Stimulated activated CD8-positive, alpha-beta memory T cell treated with anti-CD3 and anti-CD28 coated beads, Interleukin-15, amount 100 ng/mL, for 4 hours (primary cell): ENCODE measurements at places on chromosomes 3 and 15.

DNA sequence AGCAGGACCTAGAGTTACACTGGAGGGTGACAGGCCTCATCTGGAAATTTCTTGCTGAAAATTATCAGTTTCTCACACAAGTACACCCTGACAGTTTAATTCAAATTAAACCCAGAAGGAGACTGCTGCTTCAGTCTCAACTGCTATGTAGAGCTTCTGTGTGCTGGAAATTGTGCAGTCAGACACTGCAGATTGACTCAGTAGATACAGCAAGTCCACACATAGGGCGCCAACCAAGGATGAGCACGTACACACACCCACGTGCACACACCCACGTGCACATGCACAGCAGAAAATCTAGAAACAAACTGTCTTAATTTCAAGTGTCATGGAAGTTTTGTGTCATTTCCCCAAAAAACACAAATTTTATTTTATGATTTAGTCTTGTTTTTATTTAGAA, 192.9 kb downstream of the PDE8A start:
- DNase-seq: no peak

DNA sequence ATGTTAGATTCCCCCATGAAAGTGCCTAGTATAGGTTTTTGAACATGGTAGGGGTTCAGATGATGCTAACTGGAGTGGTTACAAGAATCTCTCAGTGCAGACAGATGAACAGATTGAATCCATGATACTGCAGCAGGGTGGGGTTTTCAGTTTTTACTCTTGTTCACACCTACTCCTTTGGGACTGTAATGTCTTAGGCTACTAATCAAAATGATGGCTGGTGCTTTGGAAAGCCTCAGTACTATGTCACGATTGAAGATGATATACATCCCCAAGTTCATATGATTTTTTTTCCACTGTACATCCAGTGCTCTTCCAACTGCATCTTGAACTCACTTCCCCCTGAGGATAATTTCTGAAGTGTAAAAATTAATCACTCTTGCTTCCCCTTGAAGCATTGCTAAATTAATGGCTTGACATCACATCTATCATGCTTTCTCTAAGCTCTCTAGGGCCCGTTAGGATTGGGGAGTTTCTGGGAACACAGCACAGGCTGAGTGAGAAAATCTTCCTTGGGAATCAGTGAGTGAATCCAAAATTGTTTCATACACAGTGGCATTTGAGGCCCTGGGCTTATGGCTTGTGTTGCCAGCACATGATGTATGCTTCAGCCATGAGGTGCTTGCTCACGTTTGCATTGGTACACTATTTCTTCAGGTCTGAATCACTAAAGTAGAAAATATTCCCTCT, 115.0 kb upstream of the TPRG1 start:
- DNase-seq: no peak

- no peak for DNase-seq
These were observed 232.4 kb downstream of the FHIT start for GRCh38 chr3:61018807-61019206.

- no peak for DNase-seq
These were observed 646.0 kb downstream of the TUSC7 start for GRCh38 chr3:117355566-117355965.

GRCh38 chr3:123936400-123936799, 24.6 kb downstream of the CCDC14 start:
- no peak for DNase-seq

DNA sequence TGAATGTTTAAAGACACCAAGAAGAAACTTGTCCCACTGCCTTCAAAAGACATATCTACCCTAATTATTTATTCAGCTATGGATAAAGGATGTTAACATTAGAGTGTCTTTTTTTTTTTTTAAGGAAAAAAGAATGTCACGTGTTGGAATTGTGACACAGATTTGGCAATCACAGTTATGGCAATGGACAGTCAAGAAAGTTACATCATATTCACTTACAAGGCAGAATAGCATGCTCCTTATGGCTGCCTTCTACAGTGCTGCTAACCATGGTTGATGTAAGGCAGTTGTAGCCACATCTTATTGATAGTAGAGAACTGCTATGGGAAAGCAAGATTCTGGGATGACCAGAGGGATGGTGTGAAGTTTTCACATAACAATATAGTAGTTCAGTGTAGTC, 128.8 kb upstream of the ZBTB20 start:
- DNase-seq: no peak

DNA sequence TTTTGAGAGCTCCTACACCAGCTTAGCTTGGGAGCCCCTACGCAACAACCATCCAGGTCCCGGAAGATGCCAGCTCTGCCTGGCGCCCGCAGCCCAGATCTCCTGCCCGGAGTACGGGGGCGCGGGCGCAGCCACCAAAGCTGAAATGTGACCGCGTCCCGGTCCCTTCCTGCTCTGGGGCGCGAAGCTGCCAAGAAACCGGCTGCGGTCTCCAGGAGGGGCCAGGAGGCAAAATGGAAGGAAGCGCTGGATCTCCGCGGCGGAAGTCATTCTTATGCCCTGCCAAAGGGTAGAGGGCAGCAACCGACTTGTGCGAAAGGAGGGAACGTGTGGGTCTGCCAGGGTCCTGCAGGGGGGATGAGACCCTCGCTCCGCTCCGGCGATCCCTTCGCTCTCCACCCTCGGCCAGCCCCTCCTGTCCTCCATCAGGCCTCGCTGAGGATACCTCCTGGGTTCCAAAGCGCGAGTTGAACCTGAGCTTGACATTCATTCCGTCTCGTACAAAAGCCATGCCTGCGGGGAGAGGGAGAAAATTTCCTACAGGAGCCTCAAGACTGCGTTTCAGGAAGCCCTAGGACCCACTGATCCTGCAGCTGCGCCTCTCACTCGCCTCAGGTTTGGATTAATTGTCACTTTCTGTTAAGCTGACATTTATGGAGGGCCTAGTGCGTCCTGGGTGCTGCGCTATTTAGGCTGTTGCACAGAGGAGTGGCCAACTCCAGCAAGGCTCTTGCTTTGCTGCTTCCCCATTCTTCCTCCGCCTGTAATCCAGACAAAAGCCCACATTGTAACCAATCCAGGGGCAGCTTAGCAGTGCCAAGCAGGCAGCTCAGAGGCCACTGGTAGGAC, 98.3 kb upstream of the VGLL3 start:
- no peak for DNase-seq

- DNase-seq: no peak
These were observed 264.4 kb upstream of the ZNF717 start for GRCh38 chr3:76049776-76050175.

- DNase-seq: no peak
These were observed 245.5 kb upstream of the MDFIC2 start for GRCh38 chr3:70557976-70558375.

- no peak for DNase-seq
These were observed 172.5 kb downstream of the MTHFS start for GRCh38 chr15:79724312-79724711.

DNA sequence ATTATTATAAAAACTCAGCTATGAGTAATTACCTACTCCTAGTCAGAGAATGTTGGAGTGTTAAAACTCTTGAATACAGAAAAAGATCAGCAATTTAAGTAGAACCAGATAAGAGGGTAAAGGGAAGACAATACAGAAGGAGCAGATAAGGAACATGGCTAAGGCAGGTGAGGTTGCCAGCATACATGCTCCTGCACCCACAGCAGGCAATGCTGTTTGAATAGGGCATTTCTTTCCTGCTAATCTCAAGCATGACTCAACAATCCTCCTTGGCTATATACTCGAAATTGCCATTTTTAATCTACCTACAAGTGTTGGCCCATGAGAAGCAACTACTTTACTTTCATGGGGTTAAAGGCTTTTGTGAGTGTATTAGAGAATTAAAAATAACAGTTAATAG, 494.5 kb downstream of the DIPK2A start:
- DNase-seq: no peak

GRCh38 chr3:134460965-134461364, 24.8 kb downstream of the ANAPC13 start:
- no peak for DNase-seq

DNA sequence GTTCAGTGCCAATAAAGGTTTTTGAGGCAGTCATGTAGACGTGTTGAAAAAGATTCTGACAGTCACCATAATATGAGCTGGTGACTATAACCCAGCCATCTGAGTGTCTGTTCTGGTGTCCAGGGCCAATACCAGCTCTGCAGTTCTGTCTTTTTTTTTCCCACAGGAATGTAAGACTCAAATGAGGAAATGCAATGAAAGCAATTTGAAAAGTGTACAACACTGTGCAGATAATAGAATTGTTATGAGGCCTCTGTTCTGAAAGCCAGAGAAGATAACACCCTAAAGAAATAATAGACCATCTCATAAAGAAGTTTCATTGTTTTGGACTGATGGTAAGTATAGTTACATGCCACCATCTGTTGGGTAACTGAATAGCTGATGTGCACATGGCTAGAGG, 57.1 kb downstream of the CLDN1 start:
- DNase-seq: no peak

GRCh38 chr3:182005219-182005618, 293.5 kb downstream of the SOX2 start:
- no peak for DNase-seq

DNA sequence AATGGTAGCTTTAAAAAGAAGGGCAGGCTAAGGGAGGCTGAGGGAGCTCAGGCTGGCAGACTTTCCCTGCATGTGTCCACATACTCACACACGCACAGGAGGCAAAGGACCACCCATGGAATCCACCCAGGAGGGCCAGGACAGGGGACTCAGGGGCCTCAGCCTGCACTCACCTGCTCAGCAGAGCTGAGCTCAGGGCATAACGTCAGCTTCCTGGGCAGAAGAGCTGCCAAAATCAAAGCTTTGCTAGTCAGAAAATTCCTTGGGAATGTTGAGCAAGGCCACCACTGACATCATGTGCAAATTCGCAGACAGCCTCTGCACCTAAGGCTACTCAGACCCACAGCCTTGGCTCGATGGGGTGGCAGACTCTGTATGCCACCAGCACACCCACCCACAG, 16.4 kb upstream of the ALAS1 start:
- DNase-seq: no peak

DNA sequence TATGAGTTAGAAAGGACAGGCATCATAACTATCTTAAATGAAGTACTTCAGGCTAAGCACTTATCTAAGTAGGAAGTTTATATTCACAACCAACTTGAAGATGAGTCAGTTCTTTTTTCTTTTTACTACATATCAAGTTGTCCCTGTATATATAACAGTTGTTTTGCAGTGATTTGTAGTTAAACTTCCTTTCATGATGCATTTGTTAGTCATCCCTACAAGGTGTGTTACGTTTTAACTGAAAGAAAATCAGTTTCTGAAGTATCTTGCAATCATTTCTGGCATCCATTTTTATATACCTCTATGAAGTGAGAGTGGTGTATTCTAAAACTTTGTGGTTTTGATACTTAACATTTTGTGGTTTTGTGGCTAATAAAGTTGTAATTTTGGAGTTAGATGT, 46.1 kb downstream of the ZFAND6 start:
- no peak for DNase-seq

DNA sequence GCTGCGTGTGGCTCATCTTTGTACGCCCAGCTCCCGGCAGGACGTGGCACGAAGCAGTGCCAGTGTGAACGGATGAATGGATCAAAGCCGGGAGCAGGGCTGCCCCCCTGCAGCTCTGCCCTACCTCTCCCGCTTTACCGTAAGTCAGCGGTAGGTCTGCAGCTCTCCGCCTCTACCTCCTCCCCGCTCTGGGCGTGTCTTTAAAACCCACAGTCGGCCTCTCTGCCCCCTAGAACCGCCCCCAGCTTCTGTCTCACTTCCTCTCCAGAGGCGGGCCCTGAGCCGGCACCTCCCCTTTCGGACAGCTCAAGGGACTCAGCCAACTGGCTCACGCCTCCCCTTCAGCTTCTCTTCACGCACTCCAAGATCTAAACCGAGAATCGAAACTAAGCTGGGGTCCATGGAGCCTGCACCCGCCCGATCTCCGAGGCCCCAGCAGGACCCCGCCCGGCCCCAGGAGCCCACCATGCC, at the start of gene PML:
PML (plus strand) TSS at position 304 of the 471 bp plus-strand sequence; CDS start at position 401, 97 bp downstream.
- peak; percentile 86 for DNase-seq

GRCh38 chr3:4396542-4396941, 70.5 kb downstream of the SUMF1 start:
- no peak for DNase-seq

DNA sequence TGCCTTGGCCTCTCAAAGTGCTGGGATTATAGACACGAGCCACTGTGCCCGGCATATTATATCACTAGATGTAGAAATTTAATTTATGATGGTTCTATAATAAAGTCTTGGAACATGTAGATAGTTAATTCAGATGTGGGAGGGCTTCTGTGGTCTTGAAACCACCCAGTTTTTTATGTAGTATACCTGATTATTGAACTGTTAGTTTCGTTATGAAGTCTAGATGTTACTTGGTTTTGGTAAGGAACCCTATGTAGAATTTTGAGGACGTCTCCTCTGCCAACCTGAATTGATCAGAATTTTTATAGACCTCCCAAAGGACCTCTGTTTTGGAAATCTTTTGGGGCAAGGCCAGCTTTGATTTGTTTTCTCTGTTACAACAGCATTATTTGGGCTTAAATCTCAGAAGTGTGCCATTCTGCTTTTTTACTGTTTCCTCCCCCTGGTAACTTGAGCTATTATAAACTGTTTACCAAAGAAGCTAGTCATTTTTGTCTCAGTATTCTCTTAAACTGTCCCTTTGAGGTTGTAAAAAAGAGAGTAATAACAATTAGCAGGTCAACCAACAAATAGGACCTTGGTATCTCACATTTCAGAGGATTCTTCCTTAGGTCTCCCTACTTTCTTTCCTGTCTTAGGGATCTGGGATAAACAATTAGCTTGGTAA, 20.8 kb downstream of the AKAP13 start:
- DNase-seq: no peak

- DNase-seq: no peak
These were observed 520 bp downstream of the TMEM42 start for GRCh38 chr3:44862226-44862637.

- no peak for DNase-seq
These were observed 106.1 kb downstream of the OXNAD1 start for GRCh38 chr3:16370872-16371740.

GRCh38 chr15:63600001-63600615, 2.9 kb downstream of the FBXL22 start:
- no peak for DNase-seq

DNA sequence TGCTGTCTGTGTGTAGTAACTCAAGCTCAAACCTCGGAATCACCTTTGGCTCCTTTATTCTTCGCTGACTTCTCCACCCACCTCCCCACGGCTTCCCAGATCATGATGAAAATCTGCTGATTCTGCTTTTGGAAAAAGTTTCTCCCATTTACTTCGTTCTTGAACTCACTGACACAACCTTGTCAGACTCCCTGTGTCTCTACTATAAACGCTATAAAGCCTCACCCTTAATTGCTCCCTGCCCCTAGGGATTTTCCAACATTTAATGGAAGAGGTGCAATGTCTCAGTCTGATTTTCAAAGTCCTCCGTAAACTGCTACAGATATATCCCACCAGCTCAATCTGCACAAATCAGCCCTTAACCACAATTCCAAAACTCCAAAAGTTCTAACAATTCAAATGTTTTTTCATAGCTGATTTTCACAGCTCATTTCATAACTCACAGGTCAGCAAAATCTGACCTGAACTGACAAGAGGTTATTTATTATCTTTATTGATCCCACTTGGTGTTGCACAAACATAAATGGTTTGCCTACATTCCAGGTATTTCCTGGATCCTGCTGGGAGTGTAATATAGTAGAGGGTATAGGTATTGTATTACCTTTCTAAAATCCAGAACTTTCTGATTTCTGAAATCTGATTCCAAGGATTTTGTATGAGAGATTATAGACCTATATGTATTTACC, 129.4 kb downstream of the PLD1 start:
- no peak for DNase-seq

GRCh38 chr15:71129669-71130068, 14.4 kb downstream of the THSD4 start:
- no peak for DNase-seq

GRCh38 chr3:38133209-38133556, 3.7 kb downstream of the ACAA1 start:
- no peak for DNase-seq

- DNase-seq: no peak
These were observed 53.9 kb upstream of the SLC9A9 start for GRCh38 chr3:143902210-143902609.
